ENCODE measurements at places on chromosomes 11 and 22. TPM values are rescaled to one million over a fixed set of nuclear protein-coding genes. Genes with fewer than 3 reads are reported as not detected.

GRCh38 chr22:29028468-29028867 lies 33.2 kb downstream of the C22orf31 start:
- DNase-seq = no peak

GNG3 gene
- total RNA-seq = 5.2 TPM

EFCAB6 gene
- total RNA-seq = 1.7 TPM

DNA sequence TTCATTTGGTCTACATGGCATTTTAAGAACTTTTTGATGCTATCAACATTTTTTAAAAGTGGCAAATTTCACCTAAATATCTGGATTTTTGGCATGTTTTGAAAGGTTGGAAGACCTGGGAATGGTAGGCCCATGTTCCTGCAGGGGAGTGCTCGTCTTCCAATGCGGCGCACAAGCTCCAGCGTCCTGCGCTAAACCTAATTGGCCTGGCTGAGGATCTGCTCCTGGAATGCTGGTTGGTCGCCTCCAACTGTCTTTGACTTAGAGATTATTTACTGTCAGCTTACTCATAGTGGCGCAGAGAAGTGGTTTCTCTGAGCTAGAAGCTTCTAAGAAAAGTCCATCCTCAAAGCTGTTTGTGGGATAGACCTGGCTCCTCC lies 626 bp upstream of the LIMK2 start:
- DNase-seq = no peak

- no peak for DNase-seq
Observed at GRCh38 chr22:19714312-19715187, at the start of gene SEPTIN5. SEPTIN5 (plus strand) TSS chr22:19714503; CDS start chr22:19714589, 86 bp downstream.

Data from mucosa of descending colon (tissue), 3 donors.